C1 segment of cervical spinal cord (tissue), 14 donors: ENCODE measurements at places on chromosomes 2 and 18.
A peak's percentile ranks its signal among the peaks of the same experiment; 100 is the strongest.

- DNase-seq = no peak
These were observed 105.5 kb downstream of the COLEC12 start for GRCh38 chr18:394987-395362.

GRCh38 chr2:30986231-30986580 lies 152.0 kb downstream of the GALNT14 start:
- no peak for DNase-seq

DNA sequence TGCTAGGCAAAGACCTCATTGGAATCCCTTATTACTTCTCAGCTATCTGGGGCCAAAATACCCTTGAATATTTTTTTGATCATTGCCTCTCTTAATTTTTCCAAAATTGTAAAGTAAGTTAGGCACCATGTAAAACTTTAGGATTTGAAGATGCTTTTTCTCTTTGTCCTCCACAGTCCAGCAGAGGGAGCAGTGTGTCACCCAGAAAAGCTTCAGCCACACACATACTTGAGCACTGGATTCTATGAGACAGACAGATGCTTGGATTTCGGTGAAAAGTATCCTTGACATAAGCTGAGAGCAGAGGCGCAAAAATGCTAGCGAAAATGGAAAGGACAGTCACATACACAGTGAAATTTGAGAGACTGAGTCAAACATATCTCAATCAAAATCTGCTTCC lies 74.7 kb upstream of the KCNJ3 start:
- peak; percentile 3 for DNase-seq

- DNase-seq = no peak
These were observed 4.1 kb downstream of the ATG4B start for GRCh38 chr2:241641631-241642030.

DNA sequence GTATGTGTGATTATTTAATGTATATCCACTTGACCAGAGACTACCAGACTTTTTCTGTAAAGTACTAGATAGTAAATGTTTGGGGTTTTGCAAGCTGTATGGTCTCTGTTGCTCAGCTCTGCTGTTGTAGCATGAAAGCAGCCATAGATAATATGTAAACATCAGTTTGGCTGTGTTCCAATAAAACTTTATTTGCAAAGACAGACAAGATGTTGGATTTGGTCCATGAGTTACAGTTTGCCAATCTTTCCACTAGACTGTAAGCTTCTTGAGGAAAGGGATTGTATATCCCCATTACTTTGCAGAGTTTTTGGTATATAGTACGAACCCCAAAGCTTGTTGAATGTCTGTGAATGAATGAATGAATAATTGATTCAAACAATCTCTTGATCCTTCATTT lies 17.2 kb downstream of the REL start:
- no peak for DNase-seq

DNA sequence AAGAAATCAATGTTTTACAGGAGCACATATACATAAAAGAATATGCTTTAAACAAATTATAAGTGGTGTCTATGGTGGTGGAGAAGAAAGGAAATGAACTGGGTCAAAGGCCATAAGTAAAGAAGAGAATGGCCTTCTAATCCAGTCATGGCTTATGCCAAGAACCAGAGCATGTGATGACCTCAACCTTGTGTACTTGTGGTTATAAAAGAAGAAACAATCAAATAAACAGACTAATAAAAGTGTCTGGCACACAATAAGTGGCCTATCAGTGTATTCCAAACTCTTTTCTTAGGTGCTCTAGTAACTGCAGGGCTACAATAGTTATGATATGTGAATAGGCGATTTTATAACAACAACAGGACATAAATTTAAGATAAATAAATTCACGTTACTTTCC lies 2.6 kb downstream of the SERPINB11 start:
- DNase-seq = no peak

- DNase-seq = no peak
These were observed 1279.0 kb upstream of the LRRTM1 start for GRCh38 chr2:81583311-81584108.

- DNase-seq = no peak
These were observed 3.6 kb upstream of the ST3GAL5 start for GRCh38 chr2:85892216-85892944.

- DNase-seq = no peak
These were observed 26.6 kb downstream of the MBD2 start for GRCh38 chr18:54197747-54198411.

GRCh38 chr2:12834239-12834638 lies 117.5 kb downstream of the TRIB2 start:
- DNase-seq = no peak

DNA sequence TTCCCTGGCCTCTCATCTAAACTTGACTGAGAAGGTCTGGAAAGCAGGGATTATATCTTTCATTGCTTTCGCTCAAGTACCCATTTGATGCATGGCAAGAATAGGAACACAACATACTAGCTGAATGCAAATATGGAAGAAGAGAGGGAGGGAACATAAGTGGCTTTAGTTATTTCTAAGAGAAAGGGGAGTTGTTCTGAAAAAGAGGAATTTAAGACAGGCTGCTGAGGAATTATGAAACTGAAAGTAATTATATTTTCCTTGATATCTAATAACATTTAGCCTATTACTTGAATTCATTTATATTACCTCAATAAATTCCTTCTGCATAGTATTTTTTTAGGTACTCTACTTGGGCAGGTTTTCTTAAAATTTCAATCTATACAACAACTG lies 105.8 kb upstream of the TTN start:
- DNase-seq = no peak

- DNase-seq = no peak
These were observed 1363.9 kb upstream of the CRIM1 start for GRCh38 chr2:34991508-34992274.

DNA sequence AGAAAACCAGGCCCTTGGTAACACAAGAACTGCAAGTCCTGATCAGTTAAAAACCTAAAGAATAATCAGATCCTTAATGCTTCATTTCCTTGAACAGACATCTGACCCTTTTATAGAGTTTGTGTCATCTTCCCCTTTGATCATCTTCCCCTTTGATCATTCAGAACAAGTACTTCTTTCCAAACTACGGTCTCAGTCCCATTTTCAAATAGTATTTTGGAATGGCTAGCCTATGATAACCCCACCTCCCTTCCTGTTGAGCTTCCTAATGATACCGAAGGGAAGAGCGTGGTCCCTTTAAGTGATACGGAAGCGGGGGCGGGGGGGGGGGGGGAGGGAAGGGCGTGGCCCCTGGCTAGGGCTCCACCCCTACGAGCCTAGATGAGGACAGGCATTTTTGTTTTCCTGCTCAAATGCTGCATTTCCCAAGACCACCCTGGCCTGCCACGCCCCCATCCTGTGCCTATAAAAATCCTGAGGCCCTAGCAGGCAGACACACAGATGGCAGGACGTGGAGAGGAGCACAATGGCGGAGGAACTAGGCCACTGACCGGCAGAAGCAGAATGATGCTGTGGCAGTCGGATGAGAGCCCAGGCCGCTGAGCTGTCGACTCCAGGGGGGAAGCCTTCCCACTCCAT lies 24.1 kb upstream of the CHRNA1 start:
- DNase-seq = no peak

- no peak for DNase-seq
These were observed 27.8 kb upstream of the COL6A3 start for GRCh38 chr2:237441605-237442274.

GRCh38 chr2:113854970-113855740 lies 34.7 kb upstream of the ACTR3 start:
- no peak for DNase-seq

DNA sequence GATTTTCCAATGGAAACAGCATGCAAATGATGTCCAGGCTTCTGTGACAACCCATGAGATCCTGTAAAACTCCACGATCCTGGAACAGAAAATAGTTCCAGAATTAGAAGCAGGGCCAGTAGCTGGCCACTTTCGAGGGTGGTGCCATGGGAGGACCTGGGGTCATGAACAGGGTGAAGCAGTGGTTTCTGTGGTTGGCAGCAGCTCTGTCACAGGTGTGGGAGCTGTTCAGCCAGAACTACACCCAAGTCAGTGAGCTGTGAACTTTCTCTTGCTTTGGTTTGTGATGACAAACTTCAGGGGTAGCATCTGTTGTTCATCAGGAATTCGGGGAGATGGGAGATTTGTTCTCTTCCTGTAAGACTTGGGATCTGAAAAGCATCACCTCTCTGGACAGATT lies 314.4 kb upstream of the NT5C1B start:
- DNase-seq = no peak

GRCh38 chr2:70795164-70795995 lies 4.9 kb upstream of the FIGLA start:
- DNase-seq = no peak

DNA sequence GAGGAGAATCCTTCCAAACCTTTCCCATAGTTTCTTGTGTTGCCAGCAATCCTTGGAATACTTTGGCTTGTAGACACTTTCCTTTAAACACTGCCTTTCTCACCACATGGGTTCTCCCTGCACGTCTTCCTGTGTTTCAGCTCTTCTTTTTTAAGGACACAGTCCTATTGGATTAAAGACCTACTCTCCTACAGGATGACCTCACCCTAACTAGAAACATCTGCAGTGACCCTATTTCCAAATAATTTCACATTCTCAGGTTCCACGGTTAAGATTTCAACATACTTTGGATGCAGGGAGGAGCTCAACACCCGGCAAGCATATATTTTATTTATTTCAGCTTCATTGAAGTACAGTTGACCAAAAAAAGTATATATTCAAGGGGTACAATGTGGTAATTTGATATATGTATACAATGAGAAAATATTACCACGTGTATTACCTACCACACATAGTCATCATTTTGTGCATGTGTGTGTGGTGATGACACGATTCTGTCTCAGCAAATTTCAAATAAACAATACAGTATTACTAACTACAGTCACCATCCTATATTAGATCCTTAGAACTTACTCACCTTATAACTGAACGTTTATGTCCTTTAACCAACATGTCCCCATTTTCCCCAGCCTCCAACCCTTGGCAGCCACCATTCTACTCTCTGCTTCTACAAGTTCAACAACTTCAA lies 745.0 kb downstream of the CBLN2 start:
- no peak for DNase-seq

DNA sequence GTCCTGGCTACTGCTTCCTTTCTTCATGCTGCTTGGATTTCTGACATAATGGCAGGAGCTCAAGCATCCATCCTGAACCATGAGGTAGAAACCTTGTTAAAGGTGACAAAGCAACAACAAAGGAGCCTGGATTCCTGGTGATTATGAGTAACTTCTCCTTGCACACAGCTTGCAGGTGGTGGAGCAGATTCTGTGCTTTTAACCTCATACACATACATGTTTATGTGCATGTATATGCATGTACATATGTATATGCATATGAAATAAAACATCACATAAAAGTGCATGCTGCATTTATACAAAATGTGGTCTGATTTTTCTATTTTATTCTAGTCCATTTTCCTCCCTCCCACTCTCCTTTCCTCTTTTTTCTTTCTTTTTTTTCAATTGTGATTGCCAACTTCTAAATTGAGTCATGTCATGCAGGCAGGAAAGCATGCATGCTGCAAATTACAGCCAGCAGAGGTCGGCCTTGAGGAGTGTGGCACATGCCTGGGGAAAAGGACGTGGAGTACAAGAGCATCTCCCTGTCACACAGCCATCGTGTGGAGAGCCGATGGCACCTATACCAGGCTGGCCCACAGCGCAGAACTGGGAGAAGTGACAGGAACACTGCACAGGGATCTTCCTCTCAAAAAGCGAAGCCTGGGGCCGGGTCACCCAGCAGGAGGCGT lies 17.9 kb downstream of the LCT start:
- DNase-seq = no peak

GRCh38 chr2:144233733-144234541 lies 286.0 kb downstream of the ZEB2 start:
- DNase-seq = no peak

- DNase-seq = no peak
These were observed 137.2 kb downstream of the CDH2 start for GRCh38 chr18:28039691-28040090.

DNA sequence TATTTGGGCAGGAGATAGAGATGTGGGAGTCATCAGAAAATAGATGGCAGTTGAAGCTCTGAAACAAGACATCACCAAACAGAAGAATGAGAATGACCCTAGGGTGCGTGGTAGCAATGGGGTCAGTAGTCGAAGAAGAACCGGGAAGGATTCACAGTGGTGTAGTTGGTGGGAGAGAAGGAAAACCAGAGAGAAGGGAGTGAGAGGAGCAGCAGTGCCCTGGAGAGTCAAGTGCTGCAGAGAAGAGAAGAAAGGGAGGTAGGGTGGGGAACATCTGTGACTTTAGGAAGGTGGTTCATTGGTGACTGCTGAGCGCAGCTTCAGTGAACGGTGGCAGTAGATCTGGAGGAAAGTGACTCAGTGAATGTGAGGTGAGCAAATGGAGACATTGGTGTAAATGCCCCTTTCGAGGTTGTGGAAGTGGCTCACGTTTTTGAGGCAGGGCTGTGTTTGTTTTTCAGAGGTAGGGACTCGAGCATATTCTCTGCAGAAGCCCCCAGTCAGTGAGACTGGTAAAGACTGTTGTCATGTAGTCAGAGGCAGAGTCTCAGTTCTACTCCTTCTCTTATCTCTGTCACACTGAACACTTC lies 36.4 kb downstream of the CDC42EP3 start:
- no peak for DNase-seq

GRCh38 chr2:67773851-67774250 lies 289.0 kb downstream of the C1D start:
- DNase-seq = no peak

DNA sequence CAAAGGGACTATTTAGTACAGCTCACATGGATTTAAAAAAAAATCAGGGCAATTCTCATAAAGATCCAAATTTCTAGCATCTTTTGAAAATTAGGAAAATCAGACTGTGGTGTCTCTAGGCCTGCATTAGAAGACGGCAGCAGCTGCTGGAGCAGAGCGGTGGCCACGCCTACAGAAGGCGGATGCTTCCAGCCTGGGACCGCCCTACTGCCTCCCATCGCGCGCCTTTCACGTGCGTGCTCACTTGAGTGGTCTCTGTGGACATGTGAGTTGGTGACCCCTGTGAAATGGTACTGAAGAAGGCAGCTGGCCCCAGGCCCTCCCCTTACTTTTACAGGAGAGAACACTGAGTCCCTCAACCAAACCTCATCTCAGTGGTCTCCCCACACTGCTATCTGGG lies 15.2 kb upstream of the ZFP36L2 start:
- DNase-seq = no peak

- no peak for DNase-seq
These were observed 72.8 kb upstream of the TAF1B start for GRCh38 chr2:9770308-9771100.

- DNase-seq = no peak
These were observed 164.6 kb downstream of the EIPR1 start for GRCh38 chr2:3212984-3213383.

DNA sequence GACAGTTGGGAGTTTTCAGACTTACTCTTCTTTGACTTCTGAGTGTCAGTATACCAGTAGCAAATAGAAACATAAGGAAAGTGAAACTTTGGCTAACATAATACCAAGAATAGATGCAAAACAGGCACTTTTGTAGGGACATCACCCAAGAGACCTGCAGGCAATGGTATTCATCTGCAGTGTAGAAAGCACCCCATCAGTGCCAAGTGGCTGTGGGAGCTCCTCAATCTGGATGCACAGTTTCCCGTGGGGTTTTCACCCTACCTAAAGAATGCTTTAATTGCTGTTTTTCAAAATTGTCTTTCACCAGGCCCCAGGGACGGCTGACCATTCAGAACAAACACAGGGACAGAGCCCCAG lies 96.6 kb upstream of the GPR45 start:
- no peak for DNase-seq

- no peak for DNase-seq
These were observed 73.3 kb upstream of the CABLES1 start for GRCh38 chr18:23062011-23062410.
